ENCODE measurements at places on chromosomes 12 and 14.

GRCh38 chr12:106645074-106645421 is 62.2 kb downstream of the RFX4 start:
- no peak for DNase-seq

DNA sequence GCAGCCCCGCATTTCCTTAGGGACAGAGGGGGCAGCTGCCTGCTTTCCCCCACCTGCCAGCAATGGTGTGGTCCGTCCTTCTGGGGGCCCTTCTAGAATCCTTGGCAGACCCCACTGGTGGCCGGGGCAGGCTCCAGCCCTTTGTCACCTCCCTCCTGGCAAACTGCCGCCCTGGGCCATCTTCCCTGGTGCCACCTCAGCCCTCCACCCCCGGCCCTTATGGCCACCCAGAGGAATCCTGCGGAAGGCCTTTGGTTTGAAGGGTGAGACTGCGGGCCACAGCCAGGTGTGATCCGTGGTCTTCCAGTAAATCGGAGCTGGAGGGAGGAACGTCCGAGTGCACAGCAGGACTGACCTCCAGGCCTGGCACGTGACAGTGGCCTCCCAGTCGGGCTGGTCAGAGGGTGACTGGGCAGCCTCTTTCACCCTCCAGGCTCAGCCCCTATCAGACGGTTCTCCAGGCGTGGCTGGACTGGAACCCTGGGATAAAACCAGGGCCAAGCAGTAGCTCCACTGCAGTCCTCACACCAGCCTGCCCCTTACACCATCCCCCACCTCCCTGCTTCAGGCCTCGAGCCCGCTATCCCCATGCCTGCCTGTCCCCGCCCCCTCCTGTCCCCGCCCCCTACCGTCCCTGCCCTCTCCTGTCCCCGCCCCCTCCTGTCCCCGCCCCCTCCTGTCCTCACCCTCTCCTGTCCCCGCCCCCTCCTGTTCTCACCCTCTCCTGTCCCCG is 12.4 kb downstream of the FBRSL1 start:
- no peak for DNase-seq

DNA sequence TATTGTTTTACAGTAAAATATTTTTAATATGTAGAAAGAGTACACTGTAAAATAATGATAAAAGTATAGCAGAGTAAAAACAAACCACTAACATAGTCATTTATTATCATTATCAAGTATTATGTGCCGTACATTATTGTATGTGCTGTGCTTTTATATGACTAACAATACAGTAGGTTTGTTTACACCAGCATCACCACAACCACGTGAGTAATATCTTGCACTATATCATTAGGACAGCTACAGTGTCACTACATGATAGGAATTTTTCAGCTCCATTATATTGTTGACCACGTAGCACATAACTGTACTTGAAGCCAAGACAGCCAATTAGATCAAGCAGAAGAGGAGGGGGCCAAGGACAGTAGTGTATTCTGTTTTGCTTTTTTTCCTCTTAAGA is 415.4 kb downstream of the RAD51B start:
- DNase-seq, result no peak

DNA sequence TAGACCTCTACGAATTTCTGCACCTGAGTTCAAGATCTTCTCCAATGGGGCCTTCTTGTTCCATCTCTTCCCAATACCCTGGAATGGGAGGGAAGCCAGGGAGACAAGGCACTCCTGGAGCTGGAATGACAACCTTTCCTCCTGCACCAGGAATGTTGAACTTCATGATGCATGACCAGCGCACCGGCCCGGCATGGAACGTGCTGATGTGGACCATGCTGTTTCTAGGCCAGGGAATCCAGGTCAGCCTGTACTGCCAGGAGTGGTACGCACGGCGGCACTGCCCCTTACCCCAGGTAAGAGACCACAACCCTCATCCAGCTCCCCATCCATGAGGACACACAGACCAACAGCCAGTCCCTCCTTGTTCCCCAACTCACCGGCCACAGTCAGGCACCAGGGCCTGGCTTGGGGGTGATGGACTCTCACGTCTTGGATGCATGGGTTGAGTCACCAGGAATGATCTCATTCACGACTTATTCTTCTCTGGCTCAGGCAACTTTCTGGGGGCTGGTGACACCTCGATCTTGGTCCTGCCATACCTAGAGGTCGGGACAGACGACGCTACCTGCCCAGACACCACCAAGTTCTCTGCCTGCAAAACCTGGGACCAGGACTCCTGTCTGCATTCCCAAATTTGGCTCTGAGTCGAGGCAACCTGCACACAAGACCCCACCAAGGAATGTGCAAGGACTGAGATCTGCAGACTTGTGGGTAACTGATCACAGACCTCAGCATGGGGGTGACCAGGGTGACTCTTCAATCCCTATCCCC is 20.5 kb downstream of the SOAT2 start:
- no peak for DNase-seq

GRCh38 chr12:7155471-7156034 is 25.4 kb downstream of the CLSTN3 start:
- no peak for DNase-seq

DNA sequence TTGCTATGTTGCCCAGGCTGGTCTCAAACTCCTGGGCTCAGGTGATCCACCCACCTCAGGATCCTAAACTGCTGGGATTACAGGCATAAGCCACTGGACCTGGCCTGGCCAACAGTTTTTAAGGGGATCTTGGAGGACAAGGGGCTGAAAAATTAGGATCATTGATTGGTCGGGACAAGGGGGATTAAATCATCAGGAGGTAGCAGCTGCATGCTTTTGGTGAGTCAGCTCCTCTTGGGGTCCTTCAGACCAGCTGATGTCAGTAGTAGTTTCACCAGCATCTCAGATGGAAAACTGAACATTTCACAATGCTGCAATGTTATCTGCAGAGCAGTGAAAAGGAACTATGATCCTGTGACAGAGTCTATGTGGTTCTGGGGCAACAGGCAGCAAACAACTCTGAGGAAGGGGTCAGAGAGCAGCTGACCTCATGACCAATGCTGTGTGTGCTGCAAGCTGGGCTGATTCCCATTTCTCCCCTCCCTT is 6.3 kb downstream of the LRRC74A start:
- DNase-seq, result no peak

- no peak for DNase-seq
Observed at GRCh38 chr12:33587784-33588712, 148.4 kb upstream of the SYT10 start.

DNA sequence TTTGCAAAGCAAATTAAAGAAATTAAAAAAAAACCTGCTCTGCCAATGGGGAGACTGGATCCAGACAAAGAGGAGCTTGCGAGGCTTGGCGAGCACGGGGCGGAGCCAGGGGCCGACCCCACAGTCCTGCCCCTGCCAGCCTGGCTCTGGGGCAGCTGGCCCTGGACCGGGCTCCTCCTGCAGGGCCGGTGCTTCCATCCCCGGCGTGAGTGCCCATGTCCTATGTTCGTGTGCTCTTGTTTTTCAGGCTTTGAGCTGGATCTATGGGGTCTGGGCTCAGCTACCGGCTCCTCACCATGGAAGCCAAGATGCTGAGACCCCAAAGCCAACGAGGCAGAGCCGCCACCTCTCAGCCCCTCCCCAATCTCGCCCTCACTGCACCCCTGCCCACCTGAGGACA is 176.8 kb downstream of the KIF26A start:
- DNase-seq, result no peak

Measured in CD8-positive, alpha-beta T cell (primary cell).